ENCODE measurements at places on chromosomes 3 and 15.

DNA sequence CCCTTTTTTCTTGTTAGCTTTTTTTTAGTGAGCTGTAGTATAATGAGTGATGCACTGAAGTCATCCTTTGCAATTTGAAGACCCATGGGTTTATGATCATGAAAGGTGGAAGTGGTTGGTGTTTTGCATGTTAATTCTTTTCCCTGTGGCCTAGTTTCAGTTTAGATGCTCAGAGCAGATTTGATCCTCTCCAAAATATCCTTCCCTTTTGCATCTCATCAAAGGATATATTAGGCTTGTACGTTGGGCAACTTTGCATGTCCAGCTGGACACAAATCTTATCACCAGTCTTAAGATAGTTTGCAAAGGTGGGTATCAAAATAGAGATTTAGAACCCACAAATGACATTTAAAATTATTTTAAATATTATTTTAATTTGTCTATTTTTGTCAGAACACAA, 72.7 kb downstream of the MYRIP start:
- no peak for DNase-seq

DNA sequence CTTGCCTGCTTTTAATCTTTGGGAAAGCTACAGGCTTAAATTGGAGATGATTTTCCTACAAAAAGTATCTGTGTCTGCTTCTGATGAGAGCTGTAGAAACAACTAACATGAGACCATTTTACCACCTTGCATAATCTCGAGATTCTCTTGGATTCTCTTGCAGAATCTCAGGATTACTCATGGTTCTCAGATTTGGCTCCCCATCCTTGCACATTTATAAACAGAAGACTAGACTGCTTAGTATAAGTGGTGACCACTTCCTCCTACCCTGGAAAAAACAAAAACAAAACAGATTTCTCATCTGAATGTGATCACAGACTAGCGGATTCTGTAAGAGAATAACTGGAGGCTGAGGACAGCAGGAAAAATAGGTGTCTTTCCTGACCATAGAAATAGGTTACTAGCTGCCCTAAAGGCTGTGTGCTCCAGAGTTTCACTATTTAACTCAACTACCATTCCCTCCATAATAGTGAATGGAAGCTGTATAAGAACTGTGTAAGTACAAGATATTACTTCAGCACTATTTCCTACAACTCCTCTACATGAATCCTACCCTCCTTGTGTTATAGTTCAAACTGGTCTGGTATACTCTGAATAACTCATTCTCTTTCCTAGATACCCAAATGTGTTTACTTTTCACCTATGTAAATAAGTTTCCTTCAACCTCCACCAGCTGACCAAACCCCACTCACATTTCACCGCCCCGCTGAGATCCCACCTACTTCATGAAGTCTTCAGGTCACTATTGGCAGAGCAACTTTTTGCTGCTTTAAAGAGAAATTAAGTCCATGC, 122.2 kb upstream of the C2CD4B start:
- DNase-seq, result no peak

GRCh38 chr3:9784965-9785364, 7.3 kb downstream of the TADA3 start:
- no peak for DNase-seq

DNA sequence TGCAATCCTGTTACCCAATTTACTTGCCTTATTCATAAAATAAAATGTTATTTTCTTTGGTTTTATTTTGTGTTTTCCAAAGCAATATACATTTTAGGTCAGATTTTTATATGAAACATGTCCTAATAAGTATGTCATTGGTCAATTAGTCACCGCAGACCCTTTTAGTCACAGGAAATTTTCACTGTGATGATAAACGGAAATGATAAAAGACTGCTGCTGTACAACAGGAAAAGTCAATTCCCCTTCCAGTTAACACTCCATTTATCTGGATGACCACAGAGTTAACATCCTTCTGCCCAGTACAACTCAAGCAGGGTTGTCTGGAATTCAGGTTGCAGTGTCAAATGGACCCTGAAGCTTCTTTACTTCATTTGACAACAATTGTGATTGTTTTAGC, 175.2 kb downstream of the LSAMP start:
- DNase-seq, result no peak

DNA sequence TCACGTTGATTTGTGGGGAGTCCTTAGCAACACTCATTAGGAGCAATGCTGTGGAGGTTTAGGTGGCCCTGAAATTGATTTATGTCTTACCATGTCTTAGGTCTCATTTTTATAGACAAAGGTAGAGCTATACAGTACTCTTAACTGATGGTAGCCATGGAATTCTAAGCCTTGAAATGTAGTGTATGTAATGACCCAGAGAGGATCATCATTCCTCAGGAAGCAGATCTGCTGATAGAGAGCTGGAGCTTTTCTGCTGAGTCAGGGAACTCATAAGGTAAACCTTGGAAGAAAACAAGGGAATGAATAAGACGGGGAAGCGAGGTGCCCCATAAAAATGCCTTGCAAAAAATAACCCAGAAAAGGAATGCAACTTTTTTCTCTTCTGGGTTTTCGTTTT, 34.0 kb upstream of the ZNF639 start:
- no peak for DNase-seq

- DNase-seq, result no peak
Observed at GRCh38 chr3:161694682-161695564, 198.3 kb downstream of the OTOL1 start.

GRCh38 chr3:53881691-53882593, at the start of gene ACTR8:
ACTR8 (minus strand) TSS chr3:53882152; CDS start chr3:53882101, 51 bp downstream.
- peak; percentile 91 for DNase-seq

GRCh38 chr3:185995352-185995751, 57.5 kb upstream of the TRA2B start:
- DNase-seq, result no peak

GRCh38 chr3:14461748-14462324, 59.4 kb downstream of the SLC6A6 start:
- DNase-seq, result peak; percentile 59

GRCh38 chr15:60858511-60859070, 370.5 kb downstream of the RORA start:
- DNase-seq, result no peak

GRCh38 chr3:69612791-69613190, 126.5 kb upstream of the MITF start:
- DNase-seq, result no peak

- no peak for DNase-seq
Observed at GRCh38 chr3:11717768-11718636, 74.3 kb upstream of the VGLL4 start.

GRCh38 chr3:13574798-13575451, 26.0 kb downstream of the FBLN2 start:
- no peak for DNase-seq

- DNase-seq, result no peak
Observed at GRCh38 chr3:37731895-37732294, 129.8 kb upstream of the CTDSPL start.

Measured in heart right ventricle (tissue), 16 donors.